T-helper 2 cell (primary cell): ENCODE measurements at places on chromosomes 12 and 14.

DNA sequence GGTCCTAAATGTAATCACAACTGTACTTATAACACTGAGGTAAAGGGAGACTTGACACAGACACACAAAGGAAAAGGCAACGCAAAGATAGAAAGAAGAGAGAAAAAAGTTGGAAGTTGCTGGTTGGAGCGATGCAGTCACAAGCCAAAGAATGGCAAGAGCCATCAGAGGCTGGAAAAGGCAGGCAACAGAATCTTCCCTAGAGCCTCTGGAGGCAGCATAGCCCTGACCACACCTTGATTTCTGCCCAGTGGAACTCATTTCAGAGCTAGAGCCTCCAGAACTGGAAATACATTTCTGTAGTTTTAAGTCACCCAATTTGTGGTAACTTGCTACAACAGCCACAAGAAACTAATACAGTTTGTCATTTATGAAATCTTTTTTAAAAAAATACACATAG, 89.2 kb downstream of the PUS7L start:
- DNase-seq, result no peak

- no peak for DNase-seq
Measured at GRCh38 chr14:61145034-61145902, 135.9 kb downstream of the TMEM30B start.

- no peak for DNase-seq
Measured at GRCh38 chr14:67944605-67945004, 125.0 kb downstream of the RAD51B start.

GRCh38 chr12:65725376-65725775, 98.9 kb upstream of the HMGA2 start:
- no peak for DNase-seq

DNA sequence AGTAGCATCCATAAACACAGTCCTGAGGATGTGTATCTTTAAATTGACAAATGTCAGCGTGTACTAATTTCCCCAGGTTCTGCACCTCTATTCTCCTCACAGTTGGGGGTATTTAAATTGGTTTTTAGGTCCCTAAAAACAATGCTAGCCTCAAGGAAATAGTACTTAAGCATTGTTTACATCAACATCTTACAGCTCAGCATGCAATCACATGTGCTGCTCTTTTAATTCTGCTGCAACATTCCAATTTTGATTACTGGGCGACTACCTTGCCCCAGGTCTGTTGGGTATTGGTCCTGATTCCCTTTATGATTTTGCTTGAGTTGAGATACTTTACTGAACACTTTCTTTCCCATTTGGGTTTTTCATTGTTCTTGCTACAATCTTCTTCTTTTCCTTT, 616.6 kb downstream of the CCER1 start:
- DNase-seq, result no peak

DNA sequence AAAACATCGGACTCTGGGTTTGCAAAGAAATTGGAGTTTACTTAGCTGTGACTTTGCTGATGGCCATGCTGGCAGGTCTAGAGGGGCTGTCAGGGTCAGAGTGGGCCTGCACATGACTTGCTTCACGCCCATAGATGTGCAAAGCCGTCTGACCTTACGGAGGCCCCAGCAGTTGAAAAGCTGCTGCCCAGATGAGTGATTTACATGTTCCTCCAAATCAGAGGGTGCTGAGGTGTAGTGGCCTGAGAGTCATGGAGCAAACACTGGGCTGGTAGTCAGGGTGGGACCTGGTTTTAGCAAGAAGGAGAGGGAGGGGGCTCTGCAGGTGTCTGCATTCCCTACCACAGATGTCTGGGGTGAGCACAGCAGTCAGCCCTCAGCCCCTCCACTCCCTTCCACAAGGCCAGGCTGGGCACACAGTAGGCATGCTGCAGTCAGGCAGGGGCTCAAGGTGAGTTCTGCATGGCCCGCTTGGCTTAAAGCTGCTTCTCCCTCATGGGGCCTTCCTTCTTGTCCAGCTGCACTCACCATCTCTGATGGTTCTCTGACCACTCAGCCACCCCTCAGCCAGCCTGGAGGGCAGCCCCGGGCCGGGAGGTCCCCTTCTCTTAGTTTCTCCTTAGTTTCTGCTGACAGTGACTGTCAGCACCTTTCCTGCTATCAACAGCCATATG, 34.2 kb upstream of the EML1 start:
- no peak for DNase-seq

DNA sequence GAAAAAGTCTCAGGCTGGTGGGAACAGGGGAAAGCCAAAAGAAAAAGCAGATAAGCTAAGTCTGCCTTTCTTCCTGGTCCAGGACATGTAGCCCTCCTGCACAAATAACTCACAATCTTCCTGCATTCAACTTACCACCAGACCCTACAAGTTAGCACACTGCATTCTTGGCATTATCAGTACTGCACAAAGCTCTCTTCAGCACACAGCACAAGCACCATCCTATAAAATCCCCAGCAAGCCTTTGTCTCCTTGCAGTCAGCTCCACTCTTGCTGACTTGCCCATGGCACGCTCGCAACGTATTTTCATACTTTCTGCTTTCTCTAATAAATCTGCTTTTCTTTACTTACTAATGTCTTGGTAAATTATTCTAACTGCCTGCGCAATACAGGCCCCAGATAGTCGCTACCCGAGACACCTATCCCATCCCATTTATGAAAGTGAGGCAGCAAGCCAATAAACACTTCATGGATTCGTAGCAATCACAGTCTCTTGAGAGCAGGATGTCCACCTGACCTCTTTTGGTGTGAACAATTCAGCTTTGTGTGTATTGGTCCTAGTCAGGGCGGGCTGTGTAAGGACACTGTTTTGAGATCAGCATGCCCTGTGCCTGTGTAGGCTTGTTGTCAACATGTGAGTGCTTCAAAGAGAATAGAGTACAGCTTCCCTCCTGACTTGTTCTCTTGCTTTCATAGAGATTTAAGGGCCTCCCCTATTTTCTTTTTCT, 49.0 kb downstream of the TMEM117 start:
- no peak for DNase-seq

GRCh38 chr12:92146497-92147224, 1.0 kb upstream of the BTG1 start:
- DNase-seq, result no peak

DNA sequence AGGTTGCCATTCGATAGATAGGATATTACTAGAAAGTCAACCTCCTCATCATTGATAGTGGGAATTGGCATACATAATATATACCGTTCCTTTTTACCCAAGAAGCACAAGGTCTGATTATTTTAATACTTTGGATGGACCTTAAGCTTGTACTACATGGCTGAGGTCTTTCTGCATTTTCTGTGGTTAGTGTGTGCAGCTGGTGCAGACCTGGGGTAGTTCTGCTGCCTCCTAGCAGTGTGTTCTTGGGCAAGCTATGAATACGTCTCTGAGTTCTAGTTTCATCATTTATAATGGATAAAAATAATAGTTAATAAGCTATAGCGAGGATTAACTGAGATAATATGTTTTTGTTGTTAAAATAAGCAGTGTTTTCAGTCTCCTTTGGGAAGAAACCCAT, 2.2 kb downstream of the ZDHHC17 start:
- DNase-seq, result no peak

DNA sequence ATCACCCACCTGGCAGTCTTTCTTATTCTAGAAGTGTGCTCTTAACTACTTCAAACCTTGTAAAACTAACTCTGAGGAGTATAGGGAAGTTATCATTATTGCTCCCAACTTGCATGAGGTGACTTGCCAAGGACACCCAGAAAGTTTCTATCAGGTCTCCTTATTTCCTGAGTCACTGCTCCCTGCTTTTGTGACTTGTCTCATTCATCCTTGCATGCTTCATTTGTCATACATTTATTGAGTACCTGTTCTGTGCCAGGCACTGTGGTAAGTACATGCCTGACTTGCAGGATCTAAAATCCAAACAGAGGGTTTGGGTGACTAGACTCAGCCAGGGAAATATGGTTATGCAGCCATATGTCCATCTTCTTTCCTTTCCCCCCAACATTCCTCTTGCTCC, 25.5 kb downstream of the CFAP251 start:
- no peak for DNase-seq

- DNase-seq, result no peak
Measured at GRCh38 chr14:21486640-21487087, 9.7 kb downstream of the TOX4 start.

DNA sequence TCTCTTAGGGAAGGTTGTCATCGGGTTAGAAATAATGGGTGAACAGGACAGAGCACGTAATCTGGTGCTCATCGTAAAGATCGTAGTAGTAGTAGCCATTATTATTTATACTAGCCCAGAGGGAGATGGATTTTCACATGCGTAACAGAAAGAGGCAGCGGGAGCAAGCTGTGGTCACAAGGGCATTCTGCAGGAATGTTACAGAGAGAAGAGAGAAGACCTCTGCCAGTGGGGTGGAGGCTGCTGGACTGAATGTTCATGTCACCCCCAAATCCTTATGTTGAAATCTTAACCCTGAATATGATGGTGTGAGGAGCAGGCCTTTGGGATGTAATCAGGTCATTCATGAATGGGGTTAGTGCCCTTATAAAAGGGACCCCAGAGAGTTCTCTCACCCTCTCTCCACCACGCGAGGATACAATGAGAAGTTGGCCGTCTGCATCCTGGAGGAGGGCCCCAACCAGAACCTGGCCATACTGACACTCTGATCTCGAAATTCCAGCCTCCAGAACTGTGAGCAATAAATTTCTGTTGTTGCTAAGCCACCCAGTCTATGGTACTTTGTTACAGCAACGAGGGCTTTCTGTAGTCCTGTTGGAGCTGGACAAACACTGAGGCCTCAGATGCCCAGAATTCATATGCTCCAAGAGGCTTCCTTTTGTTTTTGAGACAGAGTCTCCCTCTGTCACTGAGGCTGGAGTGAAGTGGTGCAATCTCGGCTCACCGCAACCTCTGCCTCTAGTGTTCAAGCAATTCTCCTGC, 131.2 kb upstream of the MED13L start:
- DNase-seq, result no peak

DNA sequence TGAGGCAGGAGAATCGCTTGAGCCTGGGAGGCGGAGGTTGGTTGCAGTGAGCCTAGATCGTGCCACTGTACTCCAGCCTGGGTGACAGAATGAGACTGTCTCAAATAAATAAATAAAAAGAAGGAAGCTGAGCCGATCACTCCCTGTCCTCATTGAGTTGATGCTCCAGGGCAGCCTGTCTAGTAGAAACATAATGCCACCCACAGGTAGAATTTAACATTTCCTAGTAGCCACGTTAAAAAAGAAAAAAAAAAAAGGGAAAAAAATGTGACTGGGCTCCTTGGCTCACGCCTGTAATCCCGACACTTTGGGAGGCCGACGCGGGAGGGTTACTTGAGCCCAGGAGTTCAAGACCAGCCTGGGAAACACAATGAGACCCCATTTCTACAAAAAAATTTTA, 135.7 kb downstream of the SCARB1 start:
- no peak for DNase-seq

DNA sequence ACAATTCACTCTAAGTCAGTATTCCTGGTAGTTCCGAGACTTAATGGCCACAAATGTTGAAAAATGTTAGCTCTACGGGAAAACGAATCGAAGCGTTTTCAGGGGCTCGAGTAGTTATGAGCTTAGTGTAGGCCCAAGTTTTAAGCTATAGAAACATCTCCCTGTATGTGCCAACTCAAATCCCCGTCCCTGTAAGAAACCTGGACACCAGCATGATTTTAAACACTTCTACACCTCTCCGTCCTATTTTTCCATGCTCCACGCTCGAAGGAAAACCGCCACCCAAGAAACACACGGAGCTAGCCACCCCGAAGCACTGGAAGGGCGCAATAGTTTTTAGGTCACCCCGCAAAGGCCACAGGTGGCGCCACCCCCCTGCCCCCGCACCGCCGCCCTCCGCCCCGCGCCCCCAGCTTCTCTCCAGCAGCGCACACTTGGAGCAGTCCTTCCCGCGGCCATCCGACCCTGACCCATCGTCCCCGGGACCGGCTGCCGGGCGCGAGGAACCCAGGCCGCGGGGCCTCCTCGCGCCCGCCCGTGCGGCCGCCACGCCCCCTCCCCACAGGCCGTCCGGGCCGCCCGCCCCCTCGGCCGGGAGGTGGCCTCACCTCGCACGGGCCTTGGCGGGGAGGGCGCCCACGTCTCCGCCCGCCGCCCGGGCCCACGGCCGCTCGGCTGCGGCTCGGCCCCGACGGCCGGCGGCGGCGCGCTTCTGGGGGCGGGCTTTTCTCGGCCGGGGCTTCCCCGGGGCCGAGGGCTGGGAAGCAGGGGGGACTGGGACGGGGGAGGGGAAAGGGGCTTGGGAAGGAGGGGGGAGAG, 522 bp downstream of the R3HDM2 start:
- DNase-seq, result peak; percentile 32

DNA sequence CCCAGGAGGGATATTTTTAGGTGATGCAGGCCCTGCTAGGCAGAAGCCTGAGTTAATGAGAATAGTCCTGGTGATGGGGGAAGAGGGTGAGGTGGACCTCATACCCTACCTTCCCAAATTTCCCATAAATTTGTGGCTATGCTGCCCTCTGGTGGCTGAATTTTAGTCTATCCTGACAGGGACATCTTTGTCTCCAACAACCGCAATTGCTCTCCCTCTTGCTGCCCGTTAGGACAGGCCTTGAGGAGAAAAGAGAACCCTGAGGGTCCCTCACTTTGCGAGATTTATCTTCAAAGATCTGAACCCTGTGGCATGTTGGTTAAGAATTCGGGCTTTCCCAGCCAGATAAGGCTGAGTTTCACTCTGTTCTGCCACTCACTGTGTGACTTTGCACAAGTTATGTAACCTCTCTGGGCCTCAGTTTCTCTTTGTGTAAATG, 9.8 kb upstream of the ZNF385A start:
- no peak for DNase-seq

- DNase-seq, result peak; percentile 45
Measured at GRCh38 chr12:3073438-3074250, 3.5 kb upstream of the TSPAN9 start.

- no peak for DNase-seq
Measured at GRCh38 chr12:93219947-93220346, 157.8 kb upstream of the NUDT4 start.

DNA sequence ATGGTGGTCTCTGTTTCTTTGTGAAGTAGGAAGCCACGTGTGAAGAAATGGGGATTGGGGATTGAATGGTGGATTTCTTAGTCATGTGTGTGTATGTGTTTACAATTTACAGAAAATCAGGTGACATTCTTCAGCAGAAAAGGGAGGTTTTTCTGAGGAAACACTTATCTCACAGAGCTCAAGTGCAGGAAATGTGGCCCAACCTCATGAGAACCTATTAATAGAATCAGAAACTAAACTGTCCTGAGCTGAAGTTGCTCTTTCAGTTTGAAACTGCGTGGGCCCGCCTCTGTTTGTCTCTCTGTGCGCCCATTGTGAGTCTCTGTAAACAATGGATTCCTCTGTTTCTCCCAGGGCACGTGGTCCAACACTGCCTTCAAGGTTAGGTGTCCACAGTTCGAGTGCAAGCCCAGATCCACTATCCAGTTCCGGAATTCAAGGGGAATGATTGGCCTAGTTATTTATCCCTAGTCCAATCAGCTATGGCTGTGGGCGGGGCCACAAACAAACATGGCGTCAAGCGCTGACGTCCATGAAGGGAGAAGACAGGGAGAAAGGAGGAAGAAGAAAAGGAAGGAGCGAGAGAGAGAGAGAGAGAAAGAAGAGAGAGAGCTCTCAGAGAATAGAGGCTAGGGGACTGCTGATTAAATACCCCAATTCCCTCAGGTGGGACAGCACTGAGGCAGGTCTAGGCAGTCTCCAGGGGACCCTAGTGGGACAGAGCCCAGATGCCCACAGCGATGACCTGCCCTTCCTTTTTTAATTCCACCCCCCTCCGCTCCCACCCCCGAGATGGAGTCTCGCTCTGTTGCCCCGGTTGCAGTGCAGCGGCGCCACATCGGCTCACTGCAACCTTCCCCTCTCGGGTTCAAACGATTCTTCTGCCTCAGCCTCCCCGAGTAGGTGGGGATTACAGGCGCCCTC, 31.4 kb upstream of the C12orf76 start:
- peak; percentile 62 for DNase-seq
